ENCODE measurements at places on chromosomes 12 and 14.

- DNase-seq: no peak
These were observed 201.4 kb upstream of the PWP1 start for GRCh38 chr12:107484230-107484629.

DNA sequence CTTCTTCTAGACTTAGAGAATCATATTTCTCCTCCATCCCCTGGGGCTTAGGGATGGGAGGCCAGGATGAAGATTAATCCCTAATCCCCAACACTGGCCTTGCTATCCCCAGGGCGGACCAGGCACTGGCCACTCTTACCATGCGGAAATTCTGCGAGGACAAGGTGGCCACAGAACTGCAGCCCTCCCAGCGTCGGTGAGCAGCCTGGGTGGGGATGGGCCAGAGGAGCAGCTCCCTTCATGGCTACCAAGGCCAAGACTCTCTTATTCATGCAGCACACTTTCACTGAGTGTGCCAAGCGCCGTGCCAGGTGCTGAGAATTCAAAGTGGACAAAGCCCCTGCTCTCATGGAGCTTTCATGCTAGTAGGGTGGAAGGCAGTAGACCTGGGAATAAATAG lies 7.0 kb downstream of the TNS2 start:
- DNase-seq: no peak

DNA sequence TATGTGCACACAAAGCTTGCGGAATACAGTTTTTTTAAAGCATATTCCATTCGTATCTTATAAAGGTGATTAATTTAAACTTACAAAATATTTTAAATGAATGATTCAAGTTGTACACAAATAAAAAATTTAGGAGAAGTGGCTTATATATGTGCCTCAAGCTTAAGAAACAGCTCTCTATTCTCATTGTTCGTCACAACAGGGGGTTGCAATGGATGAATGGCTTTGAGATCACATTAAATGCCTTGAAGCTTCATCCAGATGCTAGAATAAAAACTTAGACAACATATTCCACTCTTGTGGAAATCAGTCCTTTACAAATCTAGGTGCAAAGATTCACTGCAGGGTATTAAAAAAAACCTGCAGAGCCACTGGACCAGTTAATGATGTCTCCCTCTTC lies 303.9 kb upstream of the LRFN5 start:
- no peak for DNase-seq

DNA sequence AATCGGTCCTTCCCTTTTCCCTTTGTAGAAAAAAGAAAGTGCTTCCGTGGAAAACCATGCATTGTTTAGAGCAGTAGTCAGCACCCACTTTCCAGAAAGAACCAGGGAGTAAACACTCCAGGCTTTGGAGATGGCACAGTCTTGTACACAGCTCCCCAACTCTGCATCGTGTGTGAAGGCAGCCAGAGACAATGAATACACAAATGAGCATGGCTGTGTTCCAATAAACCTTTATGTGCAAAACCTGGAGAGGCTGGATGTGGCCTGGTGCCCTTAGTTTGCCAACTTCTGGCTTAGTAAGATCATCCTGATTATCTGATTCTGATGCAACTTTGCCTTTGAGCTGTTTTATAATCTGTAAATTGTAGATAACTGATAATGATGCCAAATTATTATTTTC lies 463.4 kb upstream of the TMEM132C start:
- DNase-seq: no peak

DNA sequence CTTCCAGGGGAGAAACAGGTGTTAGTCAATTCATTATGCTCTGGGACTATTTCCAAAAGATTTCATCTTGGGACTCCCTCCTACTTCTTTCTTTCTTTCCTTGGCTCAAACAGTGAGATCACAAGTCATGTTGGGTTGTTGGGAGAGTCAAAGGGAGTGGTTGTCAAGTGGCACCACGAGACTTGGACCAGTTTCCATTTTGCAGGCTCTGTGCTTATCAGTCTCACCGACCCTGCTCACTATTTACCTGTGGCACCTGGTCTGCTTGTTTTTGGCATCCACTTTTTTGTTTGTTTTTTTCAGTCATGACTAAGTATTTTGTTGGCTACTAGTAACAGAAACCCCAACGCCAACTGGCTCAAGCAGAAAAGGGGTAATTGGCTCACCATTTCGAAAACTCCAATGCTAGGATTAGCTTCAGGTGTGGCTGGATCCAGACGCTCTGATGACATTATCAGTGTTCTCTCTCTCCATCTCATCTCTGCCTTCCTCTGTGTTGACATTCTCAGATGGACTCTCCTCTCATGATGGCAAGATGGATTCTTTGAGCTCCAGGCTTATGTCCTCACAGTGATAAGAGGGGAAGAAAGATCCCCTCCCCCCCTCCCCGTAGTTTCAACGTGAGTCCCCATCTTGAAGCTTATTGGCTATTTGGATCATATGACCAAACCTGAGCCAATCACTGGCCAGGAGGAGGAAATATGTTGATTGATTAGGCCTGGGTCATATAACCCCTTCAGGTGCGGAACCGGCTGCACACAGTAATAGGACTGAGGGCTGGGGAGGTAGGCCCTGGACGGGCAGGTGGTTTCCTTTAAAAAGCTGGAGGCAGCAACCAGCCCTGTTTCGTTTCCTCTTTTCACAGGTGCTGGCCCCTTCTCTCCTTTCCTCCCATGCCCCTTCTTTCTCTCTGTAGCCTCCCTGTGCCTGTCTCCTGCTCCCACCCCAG lies 84.2 kb downstream of the AACS start:
- DNase-seq: no peak

GRCh38 chr12:5034603-5035002 lies 9.1 kb upstream of the KCNA5 start:
- peak; percentile 67 for DNase-seq

GRCh38 chr14:61510736-61511557 lies 184.4 kb upstream of the HIF1A start:
- no peak for DNase-seq

- DNase-seq: peak; percentile 73
These were observed 1.4 kb upstream of the ASIC1 start for GRCh38 chr12:50055831-50056638.

GRCh38 chr14:23183479-23183878 lies at the start of gene SLC7A8:
Gene SLC7A8 (minus strand): TSS chr14:23183660. CDS start chr14:23182914, 746 bp downstream.
- DNase-seq: no peak

GRCh38 chr12:25009496-25010092 lies 60.7 kb upstream of the BCAT1 start:
- no peak for DNase-seq

GRCh38 chr14:68235011-68235410 lies 415.4 kb downstream of the RAD51B start:
- no peak for DNase-seq

GRCh38 chr12:25121110-25121509 lies 73.8 kb downstream of the DNAI7 start:
- no peak for DNase-seq

DNA sequence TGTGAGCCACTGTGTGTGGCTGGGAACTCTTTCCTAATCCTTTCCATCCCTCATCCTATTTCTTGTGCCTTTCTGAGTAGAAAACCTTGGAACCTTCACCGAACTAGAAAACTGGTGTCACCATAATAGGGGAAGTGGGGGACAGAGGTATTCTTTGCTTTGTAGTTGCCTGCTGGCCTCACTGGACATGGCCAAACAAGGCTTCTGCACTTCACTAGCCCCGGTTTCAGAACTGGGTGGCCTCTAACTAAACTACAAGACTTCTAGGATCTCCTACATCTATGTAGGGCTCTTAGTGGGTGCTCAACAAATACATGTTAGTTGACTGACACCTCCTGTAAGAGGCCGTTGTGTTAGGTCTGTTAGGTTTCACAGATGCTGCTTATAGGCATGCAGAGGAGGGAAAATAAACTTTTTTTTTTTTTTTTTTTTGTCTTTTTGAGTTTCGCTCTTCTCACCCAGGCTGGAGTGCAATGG lies 597 bp upstream of the CIROP start:
- DNase-seq: no peak

GRCh38 chr12:69660164-69660863 lies 38.8 kb downstream of the BEST3 start:
- DNase-seq: no peak

DNA sequence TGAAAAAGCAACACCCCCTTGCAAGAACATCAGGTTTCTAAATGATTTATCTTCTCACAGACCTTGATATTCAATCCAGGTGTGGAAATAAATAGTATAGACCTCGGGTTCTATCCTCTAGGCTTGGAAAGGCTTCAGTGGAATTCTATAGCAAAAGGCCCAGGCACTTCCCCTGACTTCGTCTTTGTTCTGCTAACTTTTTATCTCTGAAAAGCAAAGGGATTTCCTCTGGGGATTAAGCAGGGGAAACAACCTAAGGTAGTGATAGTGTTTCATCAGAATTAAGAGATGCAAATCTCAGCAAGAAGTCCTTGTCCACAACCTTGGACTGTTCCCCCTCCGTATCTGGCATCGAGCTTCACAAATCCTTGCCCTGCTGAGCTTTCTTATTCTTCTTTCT lies 59.5 kb upstream of the DUSP6 start:
- no peak for DNase-seq

DNA sequence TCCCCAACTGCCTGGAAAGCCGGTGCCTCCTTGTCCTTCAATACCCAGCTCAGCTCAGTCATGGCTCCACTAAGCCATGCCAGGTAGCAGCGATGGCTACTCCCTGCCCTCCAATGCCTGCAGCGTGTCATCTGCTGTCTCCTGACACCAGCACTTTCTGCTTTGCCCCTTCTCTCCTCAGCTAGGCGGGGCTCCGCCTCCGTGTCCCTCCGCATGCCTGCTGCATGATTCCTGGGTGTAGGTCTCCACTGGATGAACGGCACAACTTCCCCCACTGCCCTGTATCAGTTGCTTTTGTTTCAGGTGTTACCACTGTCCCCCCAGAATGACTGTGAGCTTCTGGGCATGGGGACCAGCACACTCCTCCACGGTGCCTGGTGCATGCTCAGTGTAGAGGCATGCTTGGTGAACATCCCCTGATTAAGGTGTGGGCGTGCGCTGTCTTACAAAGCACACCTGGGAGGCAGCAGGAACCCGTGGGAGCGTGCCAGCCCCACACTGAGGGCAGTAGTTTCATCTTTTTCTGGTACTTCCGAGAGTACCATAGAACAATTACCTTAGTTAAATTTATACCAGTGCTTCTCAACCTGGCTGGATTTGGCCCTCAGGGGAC lies 179.4 kb upstream of the PRMT8 start:
- no peak for DNase-seq

DNA sequence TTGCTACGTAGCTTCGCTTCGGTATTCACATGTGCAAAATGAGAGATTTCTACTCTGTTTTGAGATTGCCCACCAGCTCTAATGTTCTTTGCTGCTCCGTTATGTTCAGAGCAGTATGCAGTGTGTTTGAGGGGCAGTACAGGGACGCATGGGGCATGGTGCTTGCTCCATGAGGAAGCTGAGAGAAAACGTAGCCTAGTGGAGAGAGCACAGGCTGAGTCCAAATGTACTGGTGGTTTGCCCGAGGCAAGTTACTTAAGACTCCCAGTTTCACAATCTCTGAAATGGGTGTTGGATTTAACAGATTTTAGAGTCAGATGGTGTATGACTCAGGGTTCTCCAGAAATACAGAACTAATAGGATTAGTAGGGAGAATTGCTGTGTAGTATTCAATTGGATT lies 310.5 kb downstream of the ETNK1 start:
- DNase-seq: no peak

GRCh38 chr14:75315144-75315543 lies 36.5 kb downstream of the FOS start:
- DNase-seq: no peak

DNA sequence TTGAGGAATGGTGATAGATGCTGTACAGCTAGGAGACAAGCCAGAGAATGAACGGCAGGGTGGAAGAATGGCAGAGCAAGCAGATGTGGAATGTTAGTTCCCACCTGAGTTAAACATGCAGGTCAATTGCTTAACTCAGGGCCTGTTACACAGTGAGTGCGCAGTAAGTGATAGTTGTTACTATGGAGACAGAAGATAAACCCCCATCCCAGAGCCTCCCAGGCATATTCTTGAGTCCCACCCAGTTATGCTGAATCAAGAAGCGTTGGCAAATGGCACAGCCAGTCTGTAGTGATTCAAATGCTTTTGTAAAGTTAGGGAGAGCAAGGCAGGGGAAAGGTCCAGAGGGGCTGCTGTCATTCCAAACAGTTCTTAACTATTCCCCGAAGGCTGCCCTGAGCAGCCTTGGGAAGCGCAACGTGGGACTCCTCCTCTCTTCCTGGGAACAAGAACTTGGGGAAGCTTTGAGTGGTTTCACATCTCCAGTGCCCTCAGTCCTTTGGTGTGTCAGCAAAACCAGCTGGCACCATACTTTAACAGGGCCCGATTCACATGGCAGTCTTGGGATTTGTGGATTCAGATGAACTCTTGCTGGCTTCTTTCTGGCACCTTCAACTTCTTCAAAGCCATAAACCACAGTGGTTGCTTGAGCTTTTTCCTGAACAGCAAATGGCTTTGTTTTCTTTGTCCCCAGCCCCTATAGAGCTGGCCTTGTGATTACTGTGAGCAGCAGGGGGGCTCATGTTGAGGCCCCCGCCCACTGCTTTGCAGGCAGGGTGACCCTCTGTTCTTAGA lies 66.4 kb downstream of the PPM1A start:
- no peak for DNase-seq

GRCh38 chr14:40269436-40269835 lies 837.2 kb upstream of the FBXO33 start:
- no peak for DNase-seq

DNA sequence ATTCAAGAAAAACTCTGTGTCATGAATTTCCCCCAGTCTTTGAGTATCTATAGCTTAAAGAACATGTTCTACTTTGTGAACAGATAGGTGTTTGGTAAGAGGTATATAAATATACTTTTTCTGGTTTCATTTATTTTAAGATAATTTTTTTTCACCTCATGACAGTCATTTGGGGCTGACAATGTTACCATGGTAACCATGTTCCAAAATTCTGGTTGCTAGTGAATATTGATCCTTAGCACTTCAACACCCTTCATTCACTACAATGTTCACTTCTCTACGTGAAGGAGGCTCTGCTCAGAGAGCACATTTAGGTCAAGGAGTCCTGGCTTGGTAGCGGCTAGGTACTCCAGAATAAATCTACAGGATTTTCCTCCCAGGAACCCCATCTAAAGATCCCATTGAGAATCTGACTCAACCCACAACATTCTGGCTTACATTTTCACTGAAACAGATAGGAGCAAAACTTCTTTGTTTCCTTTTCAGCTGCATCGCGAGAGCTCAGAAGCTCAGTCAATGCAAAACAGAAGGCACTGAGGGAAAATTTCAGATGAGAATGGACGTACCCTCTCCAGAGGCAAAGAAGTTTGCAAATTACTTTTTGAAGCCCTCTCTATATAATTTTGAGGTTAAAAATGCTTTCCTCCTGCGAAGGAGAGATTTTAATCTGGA lies 93.6 kb downstream of the ARF6 start:
- no peak for DNase-seq

DNA sequence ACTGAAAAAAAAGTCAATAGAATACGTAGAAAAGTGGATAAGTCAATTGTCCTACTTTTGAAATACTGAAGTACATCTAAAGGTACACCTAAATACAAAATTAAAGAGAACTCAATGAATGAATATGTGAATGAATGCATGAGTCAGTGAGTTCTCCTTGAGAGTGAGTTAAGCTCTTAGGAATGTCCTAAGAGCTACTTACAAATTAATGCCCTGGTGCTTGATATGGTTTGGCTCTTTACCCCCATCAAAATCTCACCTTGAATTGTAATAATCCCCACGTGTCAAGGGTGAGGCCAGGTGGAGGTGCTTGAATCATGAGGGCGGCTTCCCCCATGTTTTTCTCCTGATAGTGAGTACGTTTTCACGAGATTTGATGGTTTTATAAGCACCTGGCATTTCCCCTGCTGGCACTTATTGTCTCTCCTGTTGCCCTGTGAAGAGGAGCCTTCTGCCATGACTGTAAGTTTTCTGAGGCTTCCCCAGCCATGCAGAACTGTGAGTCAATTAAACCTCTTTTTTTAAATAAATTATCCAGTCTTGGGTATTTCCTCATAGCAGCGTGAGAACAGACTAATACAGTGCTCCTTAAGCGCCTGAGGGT lies 192.2 kb upstream of the ARHGAP5 start:
- no peak for DNase-seq
